ENCODE measurements at places on chromosomes 6 and 20.

DNA sequence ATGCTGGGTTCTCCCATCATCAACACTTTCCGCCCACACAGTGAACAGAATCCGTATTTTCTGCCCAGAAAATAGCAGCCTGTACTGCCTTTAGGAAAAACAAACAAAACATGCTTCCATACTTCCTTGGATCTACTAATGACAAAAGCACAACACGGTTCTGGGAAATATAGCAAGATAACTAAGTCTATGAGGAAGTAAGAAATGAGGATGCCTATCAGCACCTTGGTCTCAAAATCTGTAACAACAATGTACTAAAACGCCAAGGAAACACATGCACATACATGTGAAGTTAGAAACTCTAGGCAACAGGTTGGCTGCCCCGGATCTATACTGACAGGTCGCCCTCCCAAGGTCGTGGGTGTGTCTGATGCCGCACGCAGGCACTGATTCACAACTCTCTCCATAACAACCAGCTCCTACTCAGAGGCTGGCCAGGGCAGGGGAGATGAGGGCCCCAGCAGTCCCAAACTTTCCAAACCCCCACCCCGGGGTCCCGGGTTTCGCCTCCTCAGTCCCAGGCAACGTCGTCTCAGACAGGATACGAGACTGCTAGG, 710 bp downstream of the BTBD9 start:
- DNase-seq: peak; percentile 68

GRCh38 chr6:15535495-15536197, 127.2 kb downstream of the DTNBP1 start:
- no peak for DNase-seq

- peak; percentile 45 for DNase-seq
Measured at GRCh38 chr20:53760025-53760441, 166.4 kb upstream of the ZNF217 start.

- DNase-seq: no peak
Measured at GRCh38 chr6:130178692-130179091, 44.1 kb downstream of the SAMD3 start.

- no peak for DNase-seq
Measured at GRCh38 chr6:105896821-105897095, 189.4 kb upstream of the PRDM1 start.

GRCh38 chr6:134596191-134596590, 278.3 kb upstream of the SGK1 start:
- no peak for DNase-seq

DNA sequence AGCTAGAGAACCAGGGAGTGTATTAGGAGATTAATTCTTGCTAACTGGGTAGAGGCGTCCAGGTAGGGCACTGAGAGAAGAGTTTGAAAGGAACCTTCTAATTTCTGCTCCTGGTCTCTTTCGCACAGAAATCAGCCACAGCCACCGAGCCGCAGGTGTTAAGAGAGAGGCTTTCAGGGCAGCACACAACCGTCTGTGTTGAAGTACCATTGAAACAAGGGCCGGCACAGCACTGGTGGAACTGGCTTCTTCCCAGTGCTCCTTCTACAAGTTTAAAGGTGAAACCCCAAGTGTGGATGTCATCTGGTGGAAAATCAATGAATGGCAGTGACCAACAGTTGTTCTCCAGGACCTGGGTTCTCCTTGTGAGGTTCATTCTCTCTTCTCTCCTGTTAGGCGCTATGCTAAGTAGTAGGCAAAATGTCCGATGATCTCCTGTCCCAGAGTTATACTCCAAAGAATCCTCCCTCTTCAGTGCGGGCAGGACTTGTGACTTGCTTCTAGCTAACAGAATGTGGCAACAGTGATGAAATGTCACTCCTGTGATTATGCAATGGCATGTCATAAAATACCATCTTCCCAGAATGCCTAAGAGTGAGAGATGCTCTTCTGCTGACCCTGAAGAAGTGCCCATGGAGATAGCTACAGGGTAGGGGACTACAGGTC, 15.0 kb upstream of the RIN2 start:
- no peak for DNase-seq

- no peak for DNase-seq
Measured at GRCh38 chr20:52593654-52594053, 378.5 kb upstream of the TSHZ2 start.

- DNase-seq: no peak
Measured at GRCh38 chr6:32085759-32086459, 23.2 kb downstream of the TNXB start.

DNA sequence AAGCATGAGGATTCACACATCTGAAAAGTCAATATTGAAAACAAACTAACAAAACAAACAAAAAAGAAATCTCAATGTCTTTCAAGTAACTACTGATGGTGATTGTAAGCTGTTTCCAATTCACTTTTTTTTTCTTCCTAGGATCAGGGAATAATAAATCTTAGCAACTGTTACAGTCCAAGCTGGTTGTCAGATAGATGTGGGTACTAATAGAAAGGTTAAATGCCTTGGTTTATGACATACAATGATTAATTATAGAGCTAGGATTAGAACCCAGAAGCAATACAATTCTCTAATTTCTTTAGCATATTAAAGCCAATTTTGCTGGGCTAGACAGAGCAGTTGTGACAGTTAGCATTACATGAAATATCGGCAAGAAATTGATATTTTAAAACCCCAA, 1301.6 kb downstream of the EPHA7 start:
- DNase-seq: no peak

GRCh38 chr6:52390361-52390727, 28.4 kb downstream of the PAQR8 start:
- DNase-seq: peak; percentile 66

GRCh38 chr6:156794546-156795354, 17.6 kb downstream of the ARID1B start:
- no peak for DNase-seq

GRCh38 chr6:87396595-87397392, 11.0 kb upstream of the CFAP206 start:
- DNase-seq: peak; percentile 25

- DNase-seq: no peak
Measured at GRCh38 chr6:43666196-43666920, 21.2 kb downstream of the MRPS18A start.

DNA sequence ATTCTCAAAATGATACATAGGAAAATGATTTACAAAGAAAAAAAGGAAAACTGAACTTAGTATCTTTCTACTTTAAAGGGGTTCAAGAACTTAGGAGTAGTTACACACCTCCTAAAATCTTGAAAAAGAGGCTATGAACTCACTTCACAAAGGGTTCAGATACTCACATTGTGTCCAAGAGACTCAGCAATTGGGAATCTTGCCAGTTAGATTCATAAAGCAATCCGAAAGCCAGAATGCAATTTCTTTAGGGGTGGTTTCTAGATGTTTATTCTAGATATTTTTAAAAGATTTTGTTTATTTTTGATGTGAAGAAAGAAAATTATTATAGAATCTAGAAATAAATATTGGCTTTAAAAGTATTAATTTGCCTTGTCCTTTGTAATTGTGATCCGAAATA, 1.7 kb upstream of the MYB start:
- DNase-seq: no peak

DNA sequence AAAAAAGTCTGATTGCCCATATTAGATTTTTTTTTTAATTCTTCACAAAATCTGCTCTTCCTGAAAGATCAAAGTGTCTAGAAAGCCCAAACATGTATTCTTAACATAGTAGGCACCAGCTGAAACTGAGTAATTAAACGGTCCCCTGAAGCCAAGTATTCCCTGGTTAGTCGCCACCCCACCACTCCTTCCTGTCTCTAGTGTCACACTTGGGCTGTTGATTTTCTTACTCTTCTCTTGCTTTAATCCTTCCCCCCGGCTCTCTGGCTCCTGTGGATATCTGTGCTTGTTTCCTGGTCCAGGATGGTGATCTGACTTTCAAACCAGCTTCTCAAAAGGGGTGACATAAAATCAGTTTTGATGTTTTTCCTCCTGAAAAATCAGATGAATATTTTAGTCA, 162.9 kb downstream of the QKI start:
- DNase-seq: no peak

DNA sequence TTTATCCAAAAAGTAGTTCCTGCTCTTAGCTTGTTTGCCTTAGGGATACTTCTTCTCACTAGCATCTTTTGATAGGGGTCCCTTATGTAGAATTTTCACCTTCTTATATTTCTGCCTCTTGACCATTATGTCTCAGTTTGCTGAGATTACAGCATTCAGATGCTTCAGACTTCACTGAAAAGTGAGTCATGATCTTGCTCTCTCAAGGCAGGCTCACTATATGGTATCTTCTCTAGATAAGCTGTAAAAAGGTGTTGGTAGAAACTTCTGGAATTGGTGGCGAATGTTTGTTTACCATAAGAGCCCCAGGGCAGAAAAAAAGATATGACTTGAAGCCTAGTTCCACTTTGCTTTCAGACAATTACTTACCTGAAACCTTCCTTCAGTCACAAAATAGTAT, 19.7 kb downstream of the GTPBP2 start:
- no peak for DNase-seq

DNA sequence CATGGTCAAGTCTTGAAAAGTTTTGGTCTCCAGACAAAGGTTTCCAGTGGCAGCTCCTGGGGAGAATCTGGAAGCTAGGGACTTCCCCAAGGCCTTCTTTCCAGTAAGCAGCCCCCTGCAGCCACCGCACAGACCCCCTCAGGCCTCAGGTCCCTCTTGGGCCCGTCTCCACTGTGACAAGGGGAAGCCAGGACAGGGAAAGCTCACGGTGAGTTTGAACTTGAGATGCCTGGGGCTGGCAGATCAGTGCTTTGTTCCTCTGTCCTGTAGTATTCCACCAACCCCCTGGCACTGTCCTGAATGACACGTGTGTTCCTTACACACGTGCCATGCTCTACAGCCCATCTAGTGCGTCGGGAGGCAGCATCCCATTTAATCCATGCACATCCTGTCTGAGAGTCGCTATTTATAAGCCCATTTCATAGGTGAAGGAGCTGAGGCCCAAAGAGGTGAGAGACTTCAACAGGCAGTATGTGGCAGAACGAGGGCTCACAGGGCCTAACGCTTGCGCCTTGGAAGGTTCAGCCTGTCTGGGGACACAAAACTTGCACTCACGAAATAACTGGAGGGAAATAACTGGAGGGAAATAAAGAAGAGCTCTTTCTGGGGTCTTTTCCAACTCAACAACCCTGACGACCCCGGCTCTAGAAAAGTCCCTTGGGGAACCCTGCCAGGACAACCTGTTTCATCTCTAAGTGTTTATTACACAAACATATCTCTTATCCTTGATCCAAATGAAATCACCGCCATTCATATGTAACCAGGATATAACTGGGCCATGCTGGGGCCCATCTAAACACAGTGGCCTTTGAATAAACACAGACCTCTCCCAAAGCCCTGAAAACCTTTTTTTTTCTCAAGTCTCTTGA, 123.0 kb downstream of the BANF2 start:
- no peak for DNase-seq

DNA sequence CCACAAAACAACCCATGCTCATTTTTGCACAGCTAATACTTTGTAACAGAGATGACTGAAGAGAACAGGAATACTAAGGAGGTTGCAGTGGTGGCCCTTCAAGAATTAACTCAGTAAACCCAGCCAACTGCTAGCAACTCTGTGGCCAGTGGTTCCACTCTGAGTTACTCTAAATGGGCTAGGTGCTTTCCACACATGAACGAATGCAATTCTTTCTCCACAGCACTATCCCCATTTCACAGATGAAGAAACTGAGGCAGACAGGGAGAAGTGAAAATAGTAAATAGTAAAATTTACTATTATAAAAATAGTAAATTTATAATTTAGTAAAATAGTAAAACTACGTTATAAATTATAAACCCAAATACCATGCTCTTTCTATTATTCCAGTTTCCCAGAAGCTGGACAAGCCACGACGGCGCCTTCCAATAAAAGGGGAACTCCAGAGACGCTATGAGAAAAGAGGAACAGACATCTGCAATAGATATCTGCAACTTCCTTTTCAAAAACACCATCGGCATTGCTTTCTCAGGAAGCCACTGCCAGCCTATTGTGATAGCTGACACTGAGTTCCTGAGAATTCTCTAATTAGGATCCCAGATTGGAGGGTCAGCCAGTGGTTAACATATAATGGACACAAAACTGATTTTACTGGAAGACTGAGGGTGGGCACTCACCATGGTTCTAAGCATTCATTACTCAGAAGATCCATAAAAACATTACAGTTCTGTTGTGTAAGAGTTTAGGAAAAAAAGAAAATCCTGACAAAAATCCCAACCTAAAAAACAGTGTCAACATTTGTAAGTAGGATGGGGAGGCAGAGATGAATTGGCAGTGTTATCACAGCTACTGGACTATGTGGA, 16.2 kb downstream of the FKBP1A start:
- peak; percentile 27 for DNase-seq

GRCh38 chr6:122495612-122496011, 24.0 kb upstream of the SERINC1 start:
- no peak for DNase-seq

- no peak for DNase-seq
Measured at GRCh38 chr6:68834551-68834950, 199.5 kb downstream of the ADGRB3 start.

DNA sequence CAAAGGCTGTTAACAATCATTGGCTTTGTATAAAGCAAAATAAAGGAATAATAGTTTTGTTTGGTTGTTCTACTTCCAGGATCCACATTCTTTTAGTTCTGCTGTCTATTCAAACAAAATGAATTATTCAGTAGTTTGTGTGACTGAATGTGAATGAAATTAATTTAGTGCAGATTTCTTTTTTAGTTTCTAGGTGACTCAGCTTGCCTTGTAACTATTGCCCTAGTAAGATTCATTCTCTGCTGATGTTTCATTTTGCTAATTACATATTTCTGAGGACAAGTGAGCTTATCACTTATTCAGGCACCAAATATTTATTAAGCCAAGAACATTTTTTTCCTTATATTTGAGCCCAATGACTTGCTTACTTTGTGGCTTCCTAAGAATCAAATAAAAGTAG, 46.5 kb upstream of the RIPOR2 start:
- DNase-seq: no peak

- peak; percentile 23 for DNase-seq
Measured at GRCh38 chr20:62409931-62410745, 3.1 kb upstream of the CABLES2 start.

DNA sequence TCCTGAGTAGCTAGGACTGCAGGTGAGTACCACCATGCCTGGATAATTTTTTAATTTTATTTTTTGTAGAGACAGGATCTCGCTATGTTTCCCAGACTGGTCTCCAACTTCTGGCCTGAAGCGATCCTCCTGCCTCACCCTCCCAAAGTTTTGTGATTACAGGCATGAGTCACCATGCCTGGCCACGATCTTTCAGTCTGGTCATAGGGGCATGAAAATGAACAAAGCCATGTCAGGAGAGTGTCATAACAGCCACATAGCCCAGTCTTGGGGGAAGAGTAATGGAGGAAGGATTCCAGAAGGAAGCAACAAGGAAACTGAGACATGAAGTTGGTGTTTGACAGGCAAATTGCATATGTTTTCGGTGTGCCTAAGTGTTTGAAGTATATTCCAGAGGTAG, 17.0 kb upstream of the SNX3 start:
- DNase-seq: no peak

DNA sequence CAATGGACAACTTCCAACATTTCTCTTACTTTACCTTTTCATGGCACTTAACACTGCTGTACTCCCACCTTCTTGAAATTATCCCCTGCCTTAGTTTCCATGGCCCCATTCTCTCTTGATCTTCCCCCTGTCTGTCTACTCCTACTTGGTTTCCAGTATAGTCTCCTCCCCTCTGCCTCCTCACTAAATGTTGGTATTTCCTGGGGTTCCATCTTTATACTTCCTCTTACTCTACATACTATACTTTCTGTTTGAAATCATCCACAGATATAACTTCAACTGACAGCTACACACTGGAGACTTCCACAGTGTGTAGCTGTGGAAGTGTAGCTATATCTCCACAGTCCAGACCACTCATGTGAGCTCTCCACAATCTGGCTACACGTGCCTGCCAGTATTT, 13.5 kb downstream of the ZHX3 start:
- DNase-seq: no peak

All from CD4-positive, alpha-beta T cell treated with Interleukin-15 for 1 hour (primary cell).